NCI-H1417 treated with DMSO at 0.1 percent for 48 hours (cell line): ENCODE measurements at places on chromosomes 1 and 21.

GRCh38 chr1:160978510-160978927 lies 23.9 kb upstream of the ITLN2 start:
- no peak for DNase-seq

DNA sequence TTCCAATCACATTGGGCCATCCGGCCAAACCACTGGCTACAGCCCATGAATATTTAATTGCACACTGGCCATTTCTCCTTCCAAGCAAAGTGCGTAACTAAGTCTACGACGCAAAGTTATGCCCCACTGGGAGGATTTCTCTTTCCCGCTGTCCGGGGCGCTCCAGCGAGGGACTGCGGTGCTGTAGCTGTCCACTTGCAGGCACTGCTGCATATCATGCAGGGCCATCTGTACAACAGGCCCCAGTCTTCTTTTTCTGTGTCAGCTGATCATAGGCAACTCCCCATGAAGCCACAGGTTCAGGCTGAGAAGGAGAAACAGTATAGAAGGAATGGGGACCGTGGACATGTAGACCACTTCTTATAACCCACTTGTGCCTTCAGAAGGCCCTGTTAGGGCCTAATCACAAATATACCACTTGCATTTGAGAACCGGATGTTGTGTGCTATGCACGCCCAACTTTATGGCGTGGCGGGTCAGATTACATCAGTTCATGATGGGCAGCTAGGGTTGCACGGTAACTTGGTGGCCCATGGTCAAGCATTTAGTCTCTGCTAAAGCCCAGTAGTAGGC lies 58.0 kb downstream of the ADSS2 start:
- no peak for DNase-seq

GRCh38 chr1:112011202-112011601 lies 21.7 kb upstream of the KCND3 start:
- DNase-seq: no peak

DNA sequence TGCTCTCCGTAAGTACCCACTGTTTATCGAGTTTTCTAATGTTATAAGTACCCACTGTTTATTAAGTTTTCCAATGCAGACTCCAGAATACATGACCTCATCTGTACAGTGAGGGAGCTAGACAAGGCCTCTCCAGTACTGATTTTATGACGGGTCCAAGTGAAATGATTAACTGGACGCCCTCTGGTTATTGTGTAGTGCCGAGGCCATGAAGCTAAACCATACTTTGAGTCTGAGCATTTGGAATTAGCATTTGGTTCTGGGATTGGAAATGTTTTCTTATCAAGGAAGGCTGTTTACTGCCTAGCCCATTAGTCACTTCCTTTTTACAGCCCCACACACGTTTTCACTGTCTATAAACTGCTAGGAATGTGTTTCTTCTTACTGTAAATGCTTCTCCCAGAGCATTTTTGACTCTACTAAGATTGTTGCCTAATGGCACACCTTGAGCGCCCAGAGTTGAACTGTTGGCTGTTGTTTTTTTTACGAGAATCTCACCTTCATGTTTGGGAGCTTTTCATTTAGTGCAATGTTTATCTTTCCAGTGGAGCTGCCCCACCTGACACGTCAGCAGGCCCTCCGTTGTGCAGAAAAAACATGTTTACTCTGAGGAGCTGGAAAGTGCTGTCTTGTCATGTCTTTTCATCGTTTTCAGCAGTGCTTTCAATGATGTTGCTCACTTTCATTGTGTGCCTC lies 26.9 kb downstream of the SPATA46 start:
- no peak for DNase-seq

GRCh38 chr1:37177230-37177864 lies 143.0 kb upstream of the GRIK3 start:
- peak; percentile 89 for DNase-seq

DNA sequence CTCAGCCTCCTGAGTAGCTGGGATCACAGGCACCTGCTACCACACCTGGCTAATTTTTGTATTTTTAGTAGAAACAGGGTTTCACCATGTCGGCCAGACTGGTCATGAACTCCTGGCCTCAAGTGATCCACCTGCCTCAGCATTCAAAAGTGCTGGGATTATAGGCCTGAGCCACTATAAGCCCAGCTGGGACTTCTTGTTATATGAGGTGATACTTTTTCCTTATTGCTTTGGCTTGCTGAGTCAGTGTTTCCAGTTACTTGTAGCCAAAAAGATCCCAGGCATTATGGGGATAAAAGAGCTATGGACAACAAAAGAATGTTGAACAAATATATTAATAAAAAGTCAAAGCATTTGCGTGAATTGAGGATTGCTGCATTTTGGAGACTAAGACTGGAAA lies 69.9 kb upstream of the LPGAT1 start:
- no peak for DNase-seq

GRCh38 chr1:207968521-207969009 lies 57.6 kb upstream of the CD34 start:
- no peak for DNase-seq

DNA sequence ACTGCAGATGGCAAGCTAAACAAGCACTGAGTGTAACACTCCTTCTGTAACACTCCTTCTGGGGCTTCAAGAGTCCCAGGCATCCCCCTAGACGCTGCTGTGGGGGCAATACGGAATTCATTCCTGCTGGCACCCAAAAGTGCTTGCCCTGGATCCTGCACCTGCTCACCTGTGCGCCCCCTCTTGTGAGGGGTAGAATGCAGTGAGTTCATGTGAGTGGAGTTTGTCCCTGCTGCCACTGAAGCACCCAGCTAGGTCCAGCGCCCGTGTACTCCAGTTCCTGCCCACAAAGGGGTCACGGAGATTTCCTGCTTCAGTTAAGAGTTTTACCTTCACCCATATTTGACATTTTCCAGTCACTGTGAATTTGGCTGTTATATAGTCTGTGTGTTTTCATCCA lies 130.0 kb downstream of the SNX7 start:
- no peak for DNase-seq

- no peak for DNase-seq
These were observed 176.2 kb downstream of the PCP4 start for GRCh38 chr21:40043423-40043822.

DNA sequence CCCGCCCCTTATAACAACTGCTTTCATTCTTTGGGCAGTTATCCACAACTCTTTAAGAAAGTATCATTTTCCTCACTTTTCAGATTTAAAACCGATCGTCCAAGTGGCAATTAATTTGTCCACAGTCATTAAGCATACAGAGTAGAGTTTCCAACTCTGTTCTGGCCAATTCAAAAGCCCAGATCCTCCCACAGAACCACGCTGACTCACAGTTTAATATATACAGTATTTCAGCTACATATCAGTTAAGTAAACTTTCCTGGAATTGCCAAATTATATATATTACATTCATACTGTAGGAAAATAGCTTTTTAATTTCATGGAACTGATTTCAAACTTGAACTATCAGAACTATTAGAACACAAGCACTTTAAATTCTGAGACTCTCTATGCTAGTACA lies 163.8 kb upstream of the ESRRG start:
- no peak for DNase-seq

GRCh38 chr1:34825455-34826091 lies 32.8 kb downstream of the GJA4 start:
- peak; percentile 4 for DNase-seq

GRCh38 chr21:27513825-27514224 lies 546.9 kb upstream of the ADAMTS5 start:
- DNase-seq: no peak

DNA sequence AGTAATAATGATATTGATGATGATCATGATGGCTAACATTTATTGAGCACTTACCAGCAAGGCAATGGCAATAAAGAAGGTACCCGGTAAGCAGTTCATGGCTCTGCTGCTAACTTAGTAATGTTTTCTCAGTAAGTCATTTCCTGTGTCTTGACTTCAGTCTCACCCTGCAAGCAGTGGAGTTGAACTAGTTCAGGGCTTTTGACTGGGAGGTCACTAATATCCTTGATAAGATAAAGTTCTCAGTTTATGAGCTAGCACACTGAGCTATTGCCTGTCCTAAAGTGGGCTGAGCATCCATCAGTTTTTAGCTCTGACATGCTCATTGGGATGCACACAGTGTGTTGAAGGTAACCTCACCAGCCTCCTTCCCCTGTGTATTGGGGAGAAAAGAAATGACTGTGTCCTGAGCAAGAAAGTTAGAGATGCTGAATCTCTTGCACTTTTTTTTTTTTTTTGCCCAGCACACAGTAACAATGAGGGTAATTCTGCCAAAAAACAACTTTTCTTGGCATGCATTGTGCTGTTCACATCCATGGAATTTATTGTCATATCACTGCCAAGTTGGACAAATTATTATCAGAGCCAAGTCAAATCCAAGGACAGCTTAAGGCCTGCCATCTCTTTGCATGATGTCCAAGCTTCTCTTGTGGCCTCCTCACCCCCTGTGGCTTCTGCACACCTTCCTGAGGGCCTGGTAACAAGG lies 55.5 kb upstream of the GADD45A start:
- DNase-seq: no peak

GRCh38 chr1:113035086-113035485 lies 37.9 kb upstream of the LRIG2 start:
- no peak for DNase-seq

DNA sequence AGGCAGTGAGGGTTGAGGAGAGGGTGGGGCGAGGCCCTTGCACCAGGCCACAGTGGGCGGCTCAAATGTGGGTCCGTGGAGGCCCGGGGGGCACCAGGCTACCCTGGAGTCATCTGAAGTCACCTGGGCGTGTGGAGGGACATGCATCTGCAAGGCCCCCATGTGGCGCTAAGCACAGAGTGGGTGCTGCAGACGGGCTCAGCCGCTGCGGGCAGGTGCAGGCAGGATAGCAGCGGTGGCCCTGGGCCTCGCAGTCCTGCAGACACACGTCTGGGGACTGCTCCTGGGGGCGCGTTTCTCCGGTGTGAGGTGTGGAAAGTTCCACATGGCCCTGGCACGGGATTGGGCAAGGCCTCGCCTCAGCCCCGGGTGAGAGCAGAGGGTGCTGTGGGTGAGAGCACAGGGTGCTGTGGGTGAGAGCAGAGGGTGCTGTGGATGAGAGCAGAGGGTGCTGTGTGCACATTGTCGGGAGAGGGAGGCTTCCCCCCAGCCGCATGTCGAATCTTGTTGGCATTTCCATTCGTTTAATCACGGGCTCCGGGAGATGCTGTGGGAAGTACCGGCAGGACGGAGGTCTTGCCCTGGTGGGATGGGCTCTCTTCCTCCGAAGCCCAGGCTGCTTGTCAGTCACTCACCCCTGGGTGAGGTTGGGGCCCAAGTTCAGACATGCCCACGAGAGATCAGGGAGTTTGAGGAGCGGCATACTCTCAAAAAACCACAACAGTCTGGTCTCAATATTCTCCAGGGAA lies 46.5 kb downstream of the TP73 start:
- DNase-seq: no peak

DNA sequence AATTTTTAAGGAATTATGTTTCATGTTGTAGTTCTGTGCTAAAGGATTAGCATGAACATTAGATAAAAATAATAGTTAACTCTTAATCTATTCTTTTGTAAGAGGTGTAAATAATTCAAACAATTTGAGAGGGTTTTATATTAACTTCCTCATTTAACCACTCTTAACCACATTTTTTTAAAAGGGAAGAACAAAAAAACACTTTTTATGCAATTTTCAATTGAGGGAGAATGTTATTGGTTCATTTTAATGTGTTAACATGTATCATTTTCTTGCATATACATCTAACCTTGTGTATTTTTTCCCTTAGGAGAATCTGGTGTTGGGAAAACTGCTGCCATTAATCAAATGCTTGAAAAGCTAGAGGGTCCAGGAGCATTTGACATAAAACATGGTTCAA lies 169.0 kb downstream of the LBR start:
- DNase-seq: no peak

- DNase-seq: no peak
These were observed 5.5 kb upstream of the FMO2 start for GRCh38 chr1:171179318-171180227.

GRCh38 chr1:235024711-235025421 lies 103.8 kb downstream of the TOMM20 start:
- DNase-seq: no peak

- DNase-seq: peak; percentile 87
These were observed at the start of gene SLC39A1 for GRCh38 chr1:153963030-153963849. Gene SLC39A1 (minus strand): TSS chr1:153963537. CDS start chr1:153962715, 822 bp downstream.

DNA sequence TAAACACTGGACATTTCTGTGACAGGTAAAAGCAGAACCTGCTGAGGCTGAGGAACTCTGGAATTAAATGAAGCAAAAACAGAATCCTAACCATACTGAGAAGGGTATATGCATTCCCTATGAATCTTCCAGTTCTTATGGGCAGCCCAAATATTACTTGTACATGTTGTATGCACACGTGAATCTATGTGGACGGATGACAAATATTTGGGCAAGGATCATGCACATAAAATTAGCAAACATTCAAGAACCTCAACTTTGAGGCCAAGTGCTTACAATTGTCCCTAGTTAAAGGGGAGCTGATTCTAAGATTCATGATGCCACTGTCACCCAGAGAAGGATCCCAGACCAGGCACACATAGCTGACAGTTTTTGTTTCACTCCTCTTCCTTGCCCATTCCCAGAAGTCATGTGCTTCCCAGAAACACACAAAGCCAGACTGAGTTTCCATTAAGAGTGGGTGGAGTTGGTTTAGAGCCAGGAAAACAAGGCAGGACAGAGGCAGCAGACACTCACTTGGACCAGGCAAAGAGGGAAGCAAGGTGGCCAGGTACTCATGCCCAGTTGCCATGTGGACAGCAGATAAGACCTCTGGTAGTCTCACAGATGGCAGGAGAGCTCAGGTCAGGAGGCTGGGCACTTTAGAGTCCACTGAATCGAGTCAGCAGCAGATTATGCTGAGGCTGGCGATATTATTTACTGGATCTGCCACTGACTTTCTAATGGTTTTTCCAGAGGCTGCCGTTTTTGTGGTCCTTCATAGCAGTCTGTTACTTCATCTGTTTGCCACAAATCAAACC lies 25.6 kb downstream of the AK2 start:
- no peak for DNase-seq

DNA sequence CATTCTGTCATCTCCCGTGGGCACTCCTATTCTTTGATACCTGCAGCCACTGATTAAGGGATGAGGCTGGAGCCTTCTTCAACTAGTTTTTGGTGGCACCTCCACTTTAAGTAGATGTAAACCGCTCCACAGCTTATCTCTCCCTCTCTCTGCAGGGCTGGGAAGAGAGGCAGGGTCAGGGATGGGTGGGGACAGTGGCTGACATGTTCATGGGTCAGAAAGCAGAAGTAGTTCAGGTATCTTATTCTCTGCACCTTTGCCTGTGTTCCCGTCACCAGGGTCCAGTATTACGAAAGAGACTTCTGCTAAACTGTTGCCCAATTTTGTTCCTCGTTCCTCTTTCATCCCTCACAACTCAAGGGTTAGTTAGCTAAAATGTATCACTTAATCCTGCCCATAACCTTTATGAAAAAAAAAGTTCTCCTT lies 51.7 kb upstream of the EDEM3 start:
- no peak for DNase-seq
